ENCODE measurements at places on chromosomes 13 and 19. TPM values are rescaled to one million over a fixed set of nuclear protein-coding genes. Genes with fewer than 3 reads are reported as not detected.

DNA sequence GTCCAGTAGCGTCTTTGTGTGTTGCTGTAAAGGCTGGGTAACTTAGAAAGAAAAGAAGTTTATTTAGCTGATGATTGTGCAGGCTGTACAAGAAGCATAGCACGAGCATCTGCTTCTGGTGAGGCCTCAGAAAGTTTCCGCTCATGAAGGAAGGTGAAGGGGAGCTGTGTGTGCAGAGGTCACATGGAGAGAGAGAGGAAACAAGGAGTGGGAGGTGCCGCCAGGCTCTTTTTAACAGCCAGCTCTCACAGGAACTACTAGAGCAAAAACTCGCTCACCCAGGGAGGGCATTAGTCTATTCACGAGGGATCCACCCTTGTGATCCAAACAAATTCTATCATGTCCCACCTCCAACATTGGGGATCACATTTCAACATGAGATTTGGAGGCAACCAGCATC is 99.8 kb downstream of the GPR12 start:
- no peaks in the 10 kb centered on the region for H3K27me3 ChIP-seq
- no peaks in the 10 kb centered on the region for H3K4me1 ChIP-seq
- H3K36me3 ChIP-seq = no peaks in the 10 kb centered on the region
- H3K27ac ChIP-seq = no peak overlapping the region

DNA sequence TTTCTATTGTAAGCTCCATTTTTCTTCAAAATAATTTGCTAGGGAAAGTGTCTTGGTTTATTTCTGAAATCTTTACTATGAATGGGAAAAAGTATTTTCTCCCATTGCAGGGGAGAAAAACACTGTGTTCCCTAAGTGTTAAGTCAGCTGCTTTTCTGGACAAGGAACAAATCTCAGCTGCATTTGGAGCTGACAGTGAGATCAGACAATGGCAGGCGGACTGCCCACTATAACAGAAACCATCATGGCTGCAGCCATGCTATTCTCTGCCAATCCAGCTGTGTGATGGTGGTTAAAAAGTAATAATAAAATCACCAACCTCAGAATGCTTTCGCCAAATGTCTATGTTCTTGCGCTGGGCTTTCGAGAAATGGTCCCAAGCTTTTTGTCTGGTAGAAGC is 302.7 kb downstream of the DNAJC15 start:
- DNase-seq = no peak
- no peaks in the 10 kb centered on the region for H3K4me1 ChIP-seq
- H3K27me3 ChIP-seq = no peaks in the 10 kb centered on the region

DNA sequence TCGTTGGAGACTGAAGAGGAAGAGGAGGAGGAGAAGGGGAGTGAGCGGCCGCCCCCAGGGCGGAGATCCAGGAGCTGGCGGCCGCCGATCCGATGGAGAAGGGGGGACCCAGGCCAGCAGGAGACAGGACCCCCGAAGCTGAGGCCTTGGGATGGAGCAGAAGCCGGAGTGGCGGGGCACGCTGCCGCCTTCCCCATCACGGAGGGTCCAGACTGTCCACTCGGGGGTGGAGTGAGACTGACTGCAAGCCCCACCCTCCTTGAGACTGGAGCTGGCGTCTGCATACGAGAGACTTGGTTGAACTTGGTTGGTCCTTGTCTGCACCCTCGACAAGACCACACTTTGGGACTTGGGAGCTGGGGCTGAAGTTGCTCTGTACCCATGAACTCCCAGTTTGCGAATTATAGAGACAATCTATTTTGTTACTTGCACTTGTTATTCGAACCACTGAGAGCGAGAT is 1.8 kb downstream of the GADD45B start:
- DNase-seq = peak; percentile 84
- H3K36me3 ChIP-seq = peaks cover 17% of the 10 kb centered on the region
- peak overlapping the region; percentile 93 for H3K27ac ChIP-seq
- H3K4me3 ChIP-seq = peak overlapping the region; percentile 97
- peaks cover 22% of the 10 kb centered on the region for H3K4me1 ChIP-seq

DNA sequence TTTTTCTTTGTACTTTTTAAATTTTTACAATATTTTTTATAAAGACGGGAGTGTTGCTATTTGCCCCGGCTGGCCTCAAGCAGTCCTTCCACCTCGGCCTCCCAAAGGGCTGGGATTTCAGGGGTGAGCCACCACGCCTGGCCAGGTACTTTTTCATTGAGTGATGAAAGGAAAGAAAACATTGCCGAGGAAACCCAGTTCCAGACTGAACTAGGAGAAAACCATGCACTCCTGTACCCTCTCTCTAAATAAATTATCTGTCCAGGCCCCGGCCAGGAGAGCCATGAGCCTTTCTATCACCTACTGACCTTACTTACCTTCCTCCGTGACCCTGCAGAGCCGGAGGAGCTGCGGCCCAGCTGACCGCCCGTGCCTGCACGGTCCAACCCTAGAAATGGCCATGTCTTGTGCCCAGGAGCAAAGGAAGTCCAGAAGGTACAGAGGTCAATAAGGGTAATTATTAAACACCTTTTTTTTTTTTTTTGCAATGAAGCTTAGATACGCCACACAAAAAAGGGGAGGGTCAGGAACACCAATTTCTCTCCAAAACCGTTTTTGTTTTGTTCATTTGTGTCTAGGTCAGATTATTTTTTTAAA is at the start of gene SLC7A9:
Gene SLC7A9 (minus strand): TSS at position 399 of the 597 bp plus-strand sequence. CDS start 1,233 bp downstream, outside the sequence.
- peak; percentile 31 for DNase-seq
- no peak within 1 kb of the TSS for H3K27ac ChIP-seq
- H3K4me3 ChIP-seq = no peak within 1 kb of the TSS
- no peaks in the 10 kb centered on the region for H3K27me3 ChIP-seq
- H3K4me1 ChIP-seq = no peaks in the 10 kb centered on the region

GRCh38 chr13:33452873-33453517 is 167.4 kb upstream of the STARD13 start:
- H3K4me3 ChIP-seq = no peak overlapping the region
- no peak overlapping the region for H3K27ac ChIP-seq
- H3K4me1 ChIP-seq = no peaks in the 10 kb centered on the region
- H3K27me3 ChIP-seq = no peaks in the 10 kb centered on the region
- no peaks in the 10 kb centered on the region for H3K36me3 ChIP-seq

DNA sequence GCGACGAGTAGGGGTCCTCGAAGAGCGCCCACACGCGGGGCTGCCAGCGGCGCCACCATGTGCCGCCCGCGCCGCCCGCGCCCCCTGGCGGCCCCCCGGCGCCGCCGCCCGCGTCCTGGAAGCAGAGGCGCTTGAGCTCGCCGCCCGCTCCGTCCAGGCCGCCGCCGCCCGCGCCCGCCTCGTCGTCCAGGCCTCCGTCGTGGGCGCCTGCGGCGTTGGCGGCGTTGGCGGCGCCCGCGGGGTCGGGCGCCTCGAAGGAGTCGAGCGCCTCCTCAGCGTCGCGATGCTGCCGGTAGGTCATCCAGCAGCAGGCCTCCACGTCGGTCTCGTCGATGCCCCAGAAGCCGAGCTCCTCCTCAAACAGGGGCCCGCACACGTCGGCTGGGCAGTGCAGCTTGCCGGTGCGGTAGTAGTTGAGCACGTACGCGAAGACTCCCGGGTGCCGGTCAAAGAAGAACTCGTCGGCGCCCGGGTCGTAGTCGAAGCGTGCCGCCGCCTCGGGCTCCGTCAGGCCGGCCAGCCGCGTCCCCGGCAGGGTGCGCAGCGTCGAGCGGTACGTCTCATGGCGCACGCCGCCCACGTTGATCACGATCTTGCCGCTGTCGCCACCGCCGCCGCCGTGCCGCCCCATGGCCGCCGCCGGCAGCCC is 829 bp downstream of the KCNC3 start:
- H3K36me3 ChIP-seq = no peaks in the 10 kb centered on the region
- H3K27ac ChIP-seq = no peak overlapping the region
- H3K4me3 ChIP-seq = peak overlapping the region; percentile 32
- peaks cover 59% of the 10 kb centered on the region for H3K27me3 ChIP-seq

SHC2 gene
- polyA plus RNA-seq = 78.5 TPM

GRCh38 chr19:8504919-8505318 is 2.5 kb upstream of the PRAM1 start:
- H3K27ac ChIP-seq = no peak overlapping the region
- no peaks in the 10 kb centered on the region for H3K27me3 ChIP-seq
- H3K4me3 ChIP-seq = no peak overlapping the region

- no peaks in the 10 kb centered on the region for H3K36me3 ChIP-seq
- no peak overlapping the region for H3K27ac ChIP-seq
- no peak overlapping the region for H3K4me3 ChIP-seq
- no peak for DNase-seq
- no peaks in the 10 kb centered on the region for H3K27me3 ChIP-seq
These were observed 74.3 kb downstream of the CRYL1 start for GRCh38 chr13:20451397-20451796.

DNA sequence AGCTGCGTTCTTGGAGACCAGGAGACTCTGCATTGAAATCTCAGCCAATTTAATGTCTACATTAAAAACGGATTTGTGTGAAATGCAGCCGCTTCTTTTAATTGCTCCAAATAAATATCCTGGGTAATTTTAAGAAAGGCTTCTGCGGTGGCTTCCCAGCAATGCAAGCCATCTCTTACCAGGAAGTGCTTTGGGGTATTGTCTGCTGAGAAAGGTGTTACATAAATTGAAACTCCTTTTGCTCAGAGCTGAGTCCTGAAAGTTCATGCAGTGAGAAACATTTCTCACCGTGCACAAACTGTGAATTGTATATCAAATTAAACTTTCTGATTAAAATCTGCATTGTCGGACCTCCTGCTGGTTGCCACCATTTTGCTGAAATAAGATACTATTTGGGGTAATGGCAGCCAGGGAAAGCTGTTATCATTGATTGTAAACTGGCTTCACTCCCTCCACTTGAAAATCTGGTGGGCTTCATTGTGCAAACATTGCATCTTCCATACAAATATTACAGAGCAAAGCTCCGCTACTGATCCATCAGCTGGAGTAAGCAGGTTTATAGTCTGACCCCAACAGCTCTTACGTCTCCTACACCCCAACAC is 59.5 kb downstream of the ZIC5 start:
- no peak overlapping the region for H3K27ac ChIP-seq
- peaks cover 80% of the 10 kb centered on the region for H3K27me3 ChIP-seq
- DNase-seq = no peak
- H3K4me3 ChIP-seq = no peak overlapping the region

DNA sequence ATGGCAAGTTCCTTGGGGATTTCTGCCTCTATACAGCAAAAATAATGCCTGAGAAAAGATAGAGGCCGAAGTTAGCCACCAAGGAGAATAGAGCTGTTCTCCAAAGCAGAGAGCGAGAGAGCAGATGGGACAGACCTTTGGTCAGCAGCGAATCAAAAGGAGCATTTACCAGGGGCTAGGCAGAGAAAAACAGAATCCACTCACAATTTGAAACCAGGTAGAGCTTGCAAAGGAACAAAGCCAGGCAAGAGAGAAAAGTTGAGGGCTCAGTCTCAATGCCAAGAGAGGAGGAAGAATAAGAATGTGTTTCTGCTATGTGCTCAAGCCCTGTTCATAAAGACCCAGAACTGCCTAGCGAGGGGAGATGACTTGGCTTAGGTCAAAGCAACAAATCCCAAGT is 112.8 kb downstream of the DCT start:
- H3K27ac ChIP-seq = no peak overlapping the region
- no peak overlapping the region for H3K4me3 ChIP-seq
- no peaks in the 10 kb centered on the region for H3K4me1 ChIP-seq
- no peaks in the 10 kb centered on the region for H3K27me3 ChIP-seq

- H3K27me3 ChIP-seq = peaks cover 37% of the 10 kb centered on the region
- DNase-seq = no peak
- H3K27ac ChIP-seq = no peak overlapping the region
- no peaks in the 10 kb centered on the region for H3K36me3 ChIP-seq
These were observed 39.3 kb upstream of the MCF2L start for GRCh38 chr13:112929783-112930055.

SOX21 gene
- not detected for polyA plus RNA-seq

GRCh38 chr19:28595722-28596480 is 617.0 kb downstream of the UQCRFS1 start:
- H3K4me1 ChIP-seq = no peaks in the 10 kb centered on the region
- no peaks in the 10 kb centered on the region for H3K36me3 ChIP-seq
- H3K4me3 ChIP-seq = no peak overlapping the region
- no peak for DNase-seq
- no peak overlapping the region for H3K27ac ChIP-seq

DNA sequence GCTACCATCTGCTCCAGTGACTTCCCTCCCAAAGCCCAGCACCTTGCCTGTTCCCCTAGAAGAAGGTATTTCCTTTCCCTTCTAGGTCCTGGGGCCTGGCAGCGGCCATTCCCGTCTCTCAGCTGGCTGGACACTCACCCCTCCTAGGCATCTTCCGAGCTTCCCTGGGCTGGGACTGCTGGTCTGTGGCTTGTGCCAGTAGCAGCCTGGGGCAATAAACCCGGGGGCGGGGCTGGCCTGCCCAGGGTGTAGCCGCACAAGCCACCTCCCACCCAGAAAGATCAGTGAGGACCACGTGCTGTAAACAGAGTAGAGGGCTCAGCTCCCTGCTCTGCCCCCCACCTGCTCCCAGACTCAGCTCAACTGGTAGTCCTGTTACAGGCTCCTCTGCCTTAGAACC is 15.0 kb downstream of the LIPE start:
- H3K4me1 ChIP-seq = peaks cover 30% of the 10 kb centered on the region
- no peak for DNase-seq

DNA sequence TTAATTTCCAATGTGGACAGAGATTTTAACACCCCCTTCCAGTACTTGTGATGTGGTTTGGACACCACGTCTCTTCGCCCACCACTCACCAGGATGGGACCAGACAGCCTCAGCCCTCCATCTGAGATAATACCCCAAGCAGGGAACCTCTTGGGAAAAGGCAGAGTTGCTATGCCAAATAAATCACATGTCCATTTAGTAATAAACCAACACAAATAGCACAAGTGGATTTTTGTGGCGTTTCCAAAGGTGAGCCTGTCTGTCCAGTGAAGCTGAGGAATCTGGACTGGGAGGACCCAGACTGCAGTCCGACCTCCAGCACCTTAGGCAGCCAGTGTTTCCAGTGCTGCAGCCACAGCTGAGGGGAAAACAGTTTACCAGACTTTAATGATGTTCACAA is 34.1 kb upstream of the GAS6 start:
- no peaks in the 10 kb centered on the region for H3K36me3 ChIP-seq
- no peaks in the 10 kb centered on the region for H3K4me1 ChIP-seq
- DNase-seq = no peak
- H3K27ac ChIP-seq = no peak overlapping the region
- peaks cover 31% of the 10 kb centered on the region for H3K27me3 ChIP-seq

DMRTC2 gene
- not detected for polyA plus RNA-seq

All from spleen (tissue), 13 donors.